Mammary epithelial cell (primary cell): ENCODE measurements at places on chromosomes 1 and 21. TPM values are rescaled to one million over a fixed set of nuclear protein-coding genes. Genes with fewer than 3 reads are reported as not detected.

TSTD1 gene
- 37.6 and 46.2 TPM in 2 replicates for total RNA-seq

- no peak for DNase-seq
Observed at GRCh38 chr1:8666389-8667167, 150.9 kb downstream of the RERE start.

- no peak for DNase-seq
Observed at GRCh38 chr1:37174341-37174740, 140.0 kb upstream of the GRIK3 start.

MCOLN3 gene
- total RNA-seq: 21.2 TPM

DNA sequence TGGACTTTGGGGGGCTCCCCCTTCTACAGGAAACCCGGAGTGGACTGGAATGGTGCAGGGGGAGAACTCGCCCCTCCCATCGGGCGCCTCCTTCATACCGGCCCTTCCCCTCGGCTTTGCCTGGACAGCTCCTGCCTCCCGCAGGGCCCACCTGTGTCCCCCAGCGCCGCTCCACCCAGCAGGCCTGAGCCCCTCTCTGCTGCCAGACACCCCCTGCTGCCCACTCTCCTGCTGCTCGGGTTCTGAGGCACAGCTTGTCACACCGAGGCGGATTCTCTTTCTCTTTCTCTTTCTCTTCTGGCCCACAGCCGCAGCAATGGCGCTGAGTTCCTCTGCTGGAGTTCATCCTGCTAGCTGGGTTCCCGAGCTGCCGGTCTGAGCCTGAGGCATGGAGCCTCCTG is at the start of gene TNFRSF14:
Gene TNFRSF14 (plus strand): TSS at position 95 of the 401 bp plus-strand sequence. CDS start 294 bp downstream, at position 389.
- peak; percentile 42 for DNase-seq

DNA sequence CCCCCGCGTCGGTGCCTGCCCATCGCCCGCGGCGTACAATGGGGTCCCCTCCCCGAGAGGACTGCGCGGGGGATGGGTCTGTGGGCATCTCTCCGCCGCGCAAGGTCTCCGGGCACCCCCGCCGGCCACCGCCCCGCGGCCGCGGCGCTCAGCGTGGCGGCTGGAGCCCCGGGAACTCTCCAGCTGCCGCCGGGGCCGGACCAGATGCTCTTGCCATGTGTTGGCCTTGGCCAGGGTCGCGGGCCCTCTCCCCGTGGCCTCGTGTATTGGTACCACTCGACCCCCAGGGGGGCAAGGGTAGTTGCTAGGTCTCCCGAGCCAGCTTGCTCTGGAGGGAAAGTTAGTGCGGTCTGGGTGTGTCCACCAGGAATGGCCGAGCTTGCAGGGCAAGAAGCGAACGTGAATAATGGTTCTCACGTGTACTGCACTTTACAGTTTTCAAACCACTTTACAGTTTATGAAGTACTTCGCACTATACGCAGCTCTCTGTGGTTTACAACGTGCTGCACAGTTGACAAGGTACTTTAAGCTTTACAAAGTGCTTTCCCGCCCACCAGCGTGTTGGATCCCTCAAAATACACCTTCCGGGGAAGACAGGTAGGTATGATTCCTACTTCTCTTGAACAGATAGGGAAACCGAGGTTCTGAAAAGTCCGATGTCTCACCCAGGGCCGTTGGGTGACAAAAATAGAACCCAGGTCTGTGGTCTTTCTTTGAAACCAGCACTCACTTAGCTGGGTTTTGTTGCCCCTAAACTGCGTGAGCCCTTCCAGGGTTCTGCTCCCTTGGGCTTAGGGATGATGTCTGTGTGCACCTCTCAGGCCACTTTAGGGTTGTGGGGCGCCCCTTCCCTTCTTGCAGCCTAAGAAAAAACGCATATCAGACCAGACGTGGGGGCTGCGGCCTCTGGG is 1.2 kb downstream of the EPHB2 start:
- no peak for DNase-seq

- no peak for DNase-seq
Observed at GRCh38 chr1:225304996-225305395, 122.8 kb downstream of the LBR start.

UBXN10 gene
- 0.08 and 0.14 TPM in 2 replicates for total RNA-seq

LIPI gene
- total RNA-seq: not detected

- DNase-seq: peak; percentile 46
Observed at GRCh38 chr1:22428672-22429071, 23.0 kb upstream of the ZBTB40 start.

- peak; percentile 56 for DNase-seq
Observed at GRCh38 chr1:235500971-235501540, 3.2 kb downstream of the B3GALNT2 start.

ANKRD34A gene
- 1.3 TPM for total RNA-seq

DNA sequence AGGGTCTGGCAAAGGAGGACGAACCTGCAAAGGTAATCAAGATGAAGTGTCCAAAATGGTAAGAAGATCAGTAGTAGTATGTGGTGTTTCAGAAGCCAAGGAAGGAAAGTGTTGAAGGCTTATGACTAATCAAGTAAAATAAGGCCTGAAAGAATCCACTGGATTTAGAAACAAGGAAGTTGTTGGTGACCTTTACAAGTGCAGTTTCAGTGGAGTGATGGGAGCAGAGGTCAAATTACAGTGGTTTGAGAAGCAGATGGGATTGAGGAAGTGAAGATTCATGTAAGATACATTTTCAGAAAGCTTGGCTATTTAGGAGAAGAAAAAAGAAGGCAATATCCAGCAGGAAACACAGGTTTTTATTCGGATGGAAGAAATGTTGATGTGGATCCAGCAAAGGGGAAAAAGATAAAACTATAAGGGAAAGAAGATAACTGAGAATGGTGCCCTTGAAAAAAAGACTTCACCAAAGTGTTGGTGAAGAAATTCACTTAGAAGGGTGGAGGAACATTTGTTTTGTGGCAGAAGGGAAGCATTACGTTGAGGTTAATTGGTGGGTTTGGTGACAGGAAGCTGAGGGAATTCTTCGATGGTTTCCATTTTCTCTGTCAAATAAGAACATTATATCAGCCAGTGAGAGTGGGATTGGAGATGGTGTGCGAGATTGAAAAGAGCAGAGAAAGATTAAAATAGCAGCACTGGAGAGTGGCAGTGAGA is 2.1 kb downstream of the ARMH1 start:
- DNase-seq: no peak

IL10 gene
- total RNA-seq: not detected
